ENCODE measurements at places on chromosomes 3 and 15.

DNA sequence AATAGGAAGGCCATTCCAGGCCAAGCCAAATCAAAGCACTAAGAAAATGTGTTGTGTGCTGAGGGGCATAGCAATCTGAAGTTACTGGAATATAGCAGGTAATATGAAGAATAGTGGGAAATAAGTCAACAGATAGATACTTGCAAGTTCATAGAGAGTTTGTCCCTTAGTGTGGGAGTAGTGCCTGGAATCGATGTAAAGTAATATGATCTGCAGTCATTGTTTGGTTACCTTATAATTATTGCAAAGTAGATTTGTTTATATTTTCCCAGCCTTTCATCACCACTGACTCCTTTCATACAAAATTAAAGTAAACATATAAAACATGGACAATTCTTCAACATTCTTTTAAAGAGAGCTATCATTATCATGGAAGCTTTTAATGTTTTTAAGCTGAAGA is 420.9 kb upstream of the NECTIN3 start:
- no peak for DNase-seq

DNA sequence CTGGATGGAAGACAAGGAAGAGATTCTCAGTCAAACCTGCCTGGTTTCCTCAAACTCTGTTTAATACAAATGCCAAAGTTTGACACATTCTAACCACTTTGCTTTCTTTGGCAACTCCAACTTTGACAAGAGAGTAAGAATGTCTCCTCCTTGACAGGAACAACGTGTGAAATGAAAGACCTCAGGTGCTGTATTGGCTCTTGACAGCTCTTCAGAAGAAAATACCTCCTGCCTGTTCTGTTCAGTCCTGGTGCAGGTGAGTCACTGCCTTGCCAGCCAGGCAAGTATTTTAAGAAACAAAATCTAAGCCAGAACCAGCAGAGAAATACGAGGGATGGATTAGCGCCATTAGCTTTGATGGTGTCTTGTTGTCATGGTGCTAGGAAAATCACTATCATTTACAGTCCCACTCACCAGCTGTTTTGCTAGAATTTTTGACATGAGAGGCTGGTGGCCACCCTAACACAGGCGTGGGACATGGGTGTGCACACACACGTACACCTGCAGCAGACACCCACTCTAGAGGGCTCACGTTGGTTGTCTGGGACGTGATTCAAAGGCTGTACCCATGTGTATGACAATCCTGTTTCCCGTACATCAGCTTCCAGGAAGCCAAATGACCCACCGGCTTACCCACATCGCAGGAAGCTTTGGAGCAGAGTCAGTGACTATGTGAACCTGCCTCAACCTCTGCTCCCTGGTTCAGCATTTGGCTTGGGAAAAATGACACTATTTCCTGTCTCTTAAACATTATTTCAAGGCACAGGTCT is 60.4 kb downstream of the CCNL1 start:
- DNase-seq: no peak

- DNase-seq: no peak
Observed at GRCh38 chr15:31374489-31374888, 47.9 kb downstream of the KLF13 start.

DNA sequence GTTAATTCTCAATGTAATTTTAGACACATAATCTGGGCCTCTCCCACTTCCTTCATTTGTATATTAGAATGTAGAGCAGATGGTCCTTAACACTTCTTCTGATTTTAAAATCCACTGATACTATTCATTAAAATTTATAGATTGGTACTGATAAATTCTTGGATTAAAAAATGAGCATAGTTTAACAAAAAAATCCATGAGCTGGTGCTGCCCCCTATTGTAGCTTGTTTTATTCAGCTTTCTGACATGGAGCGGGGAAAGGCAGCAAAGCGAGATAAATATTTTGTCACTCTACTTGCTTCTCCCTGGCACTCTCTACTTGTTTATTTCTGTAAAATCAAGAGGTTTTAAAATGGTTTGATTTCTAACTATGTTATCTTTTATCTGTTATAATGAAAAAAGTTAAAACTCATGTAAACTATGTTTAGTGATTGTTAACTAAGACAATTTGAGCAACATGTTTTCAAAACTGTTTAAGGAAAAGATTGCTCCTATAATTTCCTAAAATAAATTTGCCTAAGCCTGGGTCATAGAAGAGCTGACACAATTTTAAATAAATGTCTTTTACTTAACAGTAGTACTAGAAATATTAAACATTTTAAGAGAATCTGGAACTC is 26.5 kb upstream of the PLOD2 start:
- no peak for DNase-seq

DNA sequence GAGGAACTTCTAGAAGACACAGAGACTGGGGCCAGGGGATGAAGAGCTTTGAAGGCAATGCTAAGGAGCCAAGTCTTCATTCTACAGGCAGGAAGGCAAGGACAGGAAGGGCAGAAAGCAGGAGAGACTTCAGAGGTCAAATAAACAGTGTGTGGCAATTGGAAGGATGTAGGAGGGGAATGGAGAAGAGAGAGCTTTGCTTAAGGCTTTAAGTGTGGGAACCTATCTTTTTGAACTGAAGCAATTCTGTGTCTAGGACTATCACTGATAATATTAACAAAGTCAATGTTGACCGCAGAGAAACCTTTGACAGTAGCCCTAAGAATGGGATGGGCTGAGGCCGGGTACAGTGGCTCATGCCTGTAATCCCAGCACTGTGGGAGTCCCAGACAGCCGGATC is 325.0 kb downstream of the FOXP1 start:
- no peak for DNase-seq

GRCh38 chr15:60790641-60791040 is 311.7 kb upstream of the ICE2 start:
- DNase-seq: no peak

GRCh38 chr3:69750549-69750948 is 11.3 kb downstream of the MITF start:
- DNase-seq: no peak

GRCh38 chr3:139718415-139718814 is 40.6 kb upstream of the NMNAT3 start:
- DNase-seq: no peak

GRCh38 chr3:111519178-111519855 is 22.7 kb upstream of the CD96 start:
- no peak for DNase-seq

DNA sequence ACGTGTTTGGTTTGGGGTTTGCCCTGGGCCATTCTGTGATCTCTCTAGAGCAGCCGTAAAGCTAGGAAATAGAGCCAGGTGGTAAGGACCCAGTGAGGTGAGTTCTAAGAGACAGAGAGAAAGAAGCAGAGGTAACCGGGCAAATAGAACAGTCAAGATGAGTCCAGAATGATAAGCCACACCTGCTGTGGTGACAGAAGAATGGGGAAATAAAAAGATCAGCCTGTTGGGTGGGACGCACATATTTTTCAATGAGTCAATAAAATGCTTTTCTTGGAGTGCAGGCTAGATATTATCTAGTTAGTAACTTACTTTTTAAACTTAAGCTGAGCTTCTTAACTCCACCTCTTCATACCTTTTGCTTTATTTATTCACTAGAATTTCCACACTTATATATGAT is 135.0 kb downstream of the NFKBIZ start:
- no peak for DNase-seq

GRCh38 chr15:51667478-51667877 is 13.8 kb upstream of the SCG3 start:
- no peak for DNase-seq
